Naive thymus-derived CD4-positive, alpha-beta T cell (primary cell): ENCODE measurements at places on chromosomes 11 and 22. TPM values are rescaled to one million over a fixed set of nuclear protein-coding genes. Genes with fewer than 3 reads are reported as not detected.

DNA sequence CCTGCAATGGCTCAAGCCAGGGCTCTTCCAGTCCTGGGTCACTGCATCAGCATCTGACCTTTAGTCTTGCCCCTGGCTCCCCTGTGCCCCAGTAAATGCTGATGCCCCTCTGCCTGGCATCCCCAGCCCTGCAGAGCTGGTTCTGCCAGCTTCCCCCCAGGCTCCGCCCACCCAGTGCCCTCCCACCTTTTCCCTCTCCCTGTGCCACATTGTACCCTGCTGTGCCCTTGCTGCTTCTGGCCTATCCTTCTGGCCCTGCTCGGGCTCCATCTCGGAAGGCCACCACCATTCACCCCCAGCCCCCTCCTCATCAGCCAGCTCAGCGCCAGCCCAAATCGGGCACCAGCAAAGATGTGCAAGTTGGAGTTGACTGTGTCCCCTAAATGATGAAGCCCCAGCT lies 7.4 kb downstream of the CAPN5 start:
- no peak for DNase-seq

DNA sequence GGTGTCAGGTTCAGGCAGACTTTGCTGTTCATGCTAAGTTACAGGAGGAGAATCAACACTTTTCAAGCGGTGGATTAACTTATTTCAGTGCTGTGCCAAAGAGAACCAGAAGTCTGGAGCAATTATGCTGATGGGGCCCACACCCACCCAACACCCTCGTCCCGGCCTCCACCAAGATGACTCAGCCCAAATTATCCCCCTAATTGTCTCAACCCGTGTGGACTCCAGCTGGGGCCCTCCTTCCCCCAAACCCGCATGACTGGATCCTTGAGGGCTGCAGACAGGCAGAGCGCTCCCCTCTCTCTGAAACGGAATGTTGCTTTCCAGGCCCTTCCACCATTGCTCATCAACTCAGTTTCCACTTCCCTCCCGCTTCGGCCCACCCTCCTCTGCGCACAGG lies 34.6 kb upstream of the MN1 start:
- no peak for DNase-seq

GRCh38 chr11:111549196-111549868 lies 8.8 kb downstream of the LAYN start:
- no peak for DNase-seq

DNA sequence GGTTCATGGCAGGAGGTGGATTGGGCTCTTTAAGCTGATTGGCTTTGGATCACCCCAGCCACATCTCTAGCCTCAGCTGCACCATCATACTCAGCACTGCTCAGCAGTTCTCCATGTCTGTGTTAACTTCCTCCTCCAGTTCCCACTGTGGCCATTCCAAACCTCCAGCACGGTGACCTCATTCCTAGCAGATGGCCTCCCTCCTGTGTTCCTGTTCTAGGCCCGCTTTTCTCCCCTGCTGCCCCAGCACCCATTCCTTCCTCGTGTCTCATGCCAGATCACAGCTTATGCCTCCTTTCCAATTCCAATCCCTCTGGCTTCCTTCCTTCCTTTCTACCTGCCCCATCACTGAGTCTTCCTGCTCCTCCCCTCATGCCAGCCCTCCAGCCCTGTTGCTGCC lies 96.1 kb downstream of the MICAL2 start:
- DNase-seq, result no peak

- DNase-seq, result no peak
These were observed 265.3 kb downstream of the FAT3 start for GRCh38 chr11:92489826-92490399.

DNA sequence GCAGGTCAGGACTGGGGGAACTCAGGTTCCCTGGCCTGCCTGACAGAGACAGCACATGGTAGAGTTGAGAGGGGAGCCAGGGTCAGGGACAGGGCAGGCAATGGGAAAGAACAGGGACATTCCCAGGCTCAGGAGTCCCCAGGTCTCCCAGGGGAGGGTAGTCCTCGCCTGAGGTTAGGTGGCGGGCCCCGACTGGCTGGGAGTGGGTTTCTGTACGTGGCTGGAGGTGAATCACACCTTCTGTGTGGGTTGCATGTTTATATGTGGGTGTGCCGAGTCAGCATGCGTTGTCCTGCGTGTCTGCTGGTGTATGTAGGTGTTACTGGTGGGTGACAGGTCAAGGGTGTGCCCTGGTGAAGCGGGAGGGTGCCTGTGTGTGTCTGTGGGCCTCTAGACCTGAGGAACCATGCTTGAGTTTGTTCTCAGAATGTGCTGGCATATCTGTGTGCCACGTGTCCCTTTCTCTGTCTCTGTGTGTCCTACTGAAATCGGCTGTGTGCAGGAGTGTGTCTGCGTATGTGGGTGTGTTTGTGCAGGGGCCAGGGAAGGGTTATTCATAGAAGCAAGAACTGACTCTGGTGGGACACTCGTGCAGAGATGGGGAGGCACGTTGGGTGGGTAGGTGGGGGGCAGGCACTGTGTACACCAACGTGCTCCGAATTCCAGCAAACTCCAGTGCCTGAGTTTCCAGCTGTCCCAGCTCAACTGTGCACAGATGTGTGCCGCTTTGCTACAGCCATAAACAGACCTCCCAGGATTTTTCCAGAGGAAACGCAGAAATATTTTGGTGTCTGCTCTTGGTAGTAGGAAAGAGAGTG lies 23.8 kb upstream of the OAF start:
- no peak for DNase-seq

DNA sequence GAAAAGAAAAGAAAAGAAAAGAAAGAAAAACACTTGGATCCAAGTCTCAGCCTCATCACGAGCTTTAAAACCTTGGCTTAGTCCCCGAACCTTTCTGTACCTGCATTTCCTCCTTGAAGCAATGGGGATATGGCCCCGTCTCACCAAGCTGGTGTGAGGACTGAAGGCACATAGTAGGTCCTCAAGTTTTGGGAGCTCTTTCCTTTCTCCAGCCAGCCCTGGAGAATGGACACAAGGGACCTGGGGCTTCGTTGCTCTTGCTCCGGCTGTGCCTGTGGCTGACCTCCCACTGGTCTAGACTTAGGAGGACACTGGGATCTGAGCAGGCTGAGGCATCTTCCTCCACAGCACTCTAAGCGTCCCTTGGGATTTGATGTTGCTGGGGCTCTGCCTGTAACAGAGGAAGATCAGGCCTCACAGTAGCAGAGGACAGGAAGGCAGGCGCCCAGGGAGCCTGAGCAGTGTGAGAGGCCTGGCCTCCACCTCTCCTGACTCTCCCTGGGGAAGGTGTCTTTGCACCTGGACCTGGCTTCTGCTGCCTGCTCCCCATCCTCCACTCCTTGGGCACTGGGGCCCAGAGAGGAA lies 32.8 kb downstream of the KCNC1 start:
- DNase-seq, result no peak

- DNase-seq, result no peak
These were observed 14.7 kb downstream of the LAYN start for GRCh38 chr11:111555255-111555654.

DNA sequence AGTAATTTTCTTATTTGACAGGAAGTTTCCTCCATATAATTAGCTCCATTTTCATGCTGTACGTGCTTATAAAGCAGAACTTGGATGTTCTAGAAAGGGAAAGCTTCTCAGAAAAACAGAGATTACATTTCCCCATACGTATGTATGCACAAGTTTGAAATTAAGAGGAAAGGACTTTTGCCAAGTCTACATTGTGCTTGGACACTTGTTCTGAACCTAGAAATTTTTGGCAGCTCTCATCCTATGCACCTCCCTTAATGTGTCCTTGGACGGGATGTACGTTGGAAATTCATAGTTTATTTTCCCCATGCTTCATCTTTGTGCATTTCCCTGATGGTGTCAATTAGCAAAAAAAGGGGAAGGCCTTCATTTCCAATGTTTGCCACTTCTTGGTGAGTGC lies 322.7 kb downstream of the BLID start:
- no peak for DNase-seq

DNA sequence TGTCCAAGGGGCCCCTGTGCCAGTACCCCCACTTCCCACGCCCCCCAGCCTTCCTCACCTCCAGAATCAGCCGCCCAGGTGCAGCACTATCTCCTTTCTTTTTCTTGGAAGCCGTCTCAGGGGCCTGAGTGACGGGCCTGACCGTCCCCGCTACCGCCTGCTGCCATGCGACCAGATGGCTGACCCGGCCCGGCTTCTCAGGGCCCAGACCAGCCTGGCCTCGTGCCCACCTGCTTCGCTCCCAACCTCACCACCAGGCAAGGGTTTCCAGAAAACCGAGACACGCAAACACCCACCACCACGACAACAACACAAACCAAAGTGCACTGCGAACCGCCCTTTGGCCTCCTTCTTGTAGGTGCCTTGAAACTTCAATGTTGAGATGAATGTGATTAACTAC lies 39.1 kb downstream of the MACROD1 start:
- DNase-seq, result no peak

DNA sequence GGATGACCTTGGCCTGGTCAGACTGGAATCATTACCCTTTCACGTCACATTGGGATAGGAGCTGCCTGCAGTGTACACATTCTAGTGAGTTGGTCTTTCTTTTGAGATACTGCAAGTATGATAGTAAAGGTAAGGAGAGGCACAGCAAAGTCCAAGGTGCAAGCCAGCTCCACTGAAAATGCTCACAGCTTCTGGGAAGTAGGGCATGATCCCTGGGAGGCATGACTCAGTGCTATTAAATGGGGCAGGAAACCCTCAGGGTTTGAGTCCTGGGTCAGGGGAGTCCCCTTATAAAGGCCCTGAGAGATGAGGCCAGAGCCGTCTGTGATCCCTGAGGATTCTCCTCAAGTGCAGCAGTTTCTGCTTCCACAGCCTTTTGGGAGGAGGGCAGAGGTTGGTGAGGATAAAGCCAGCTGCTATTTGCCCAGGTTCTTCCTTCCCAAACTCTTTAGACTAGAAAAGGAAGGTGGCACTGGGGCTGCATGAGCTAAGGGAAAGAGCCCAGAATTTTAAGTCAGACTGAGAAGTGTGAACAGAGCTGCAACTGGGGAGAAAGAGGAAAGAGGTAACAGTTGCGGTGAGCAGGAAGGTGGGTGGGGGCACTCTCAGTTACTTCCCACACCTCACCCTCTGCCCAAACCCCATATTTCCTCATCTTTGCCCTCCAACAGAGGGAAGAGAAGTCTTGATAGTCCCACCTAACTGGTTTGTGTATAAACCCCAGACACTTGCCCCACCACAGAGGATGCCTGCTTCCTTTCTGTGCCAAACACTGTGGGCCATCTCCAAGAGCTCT lies 14.4 kb upstream of the OR52K1 start:
- DNase-seq, result no peak

GRCh38 chr11:74751303-74751702 lies 2.7 kb downstream of the RNF169 start:
- no peak for DNase-seq

DNA sequence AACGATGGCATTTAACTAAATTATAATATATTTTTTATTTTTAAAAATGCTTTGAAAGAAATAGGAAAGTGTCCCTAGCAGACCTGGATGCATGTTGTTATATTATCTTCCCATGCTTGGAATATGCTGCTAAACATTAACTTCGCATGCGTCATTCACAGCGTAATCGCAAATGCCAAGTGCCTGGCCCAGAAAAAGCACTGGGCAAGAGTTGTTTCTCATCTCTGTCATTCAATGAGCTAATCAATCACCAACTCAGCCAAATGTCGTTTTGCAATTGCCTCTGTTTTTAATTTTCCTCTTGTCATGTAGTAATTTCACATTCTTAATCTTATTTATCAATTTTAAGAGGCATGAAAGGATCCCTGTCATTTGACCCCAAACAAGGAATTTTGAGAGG lies 1421.9 kb downstream of the BRD1 start:
- DNase-seq, result no peak

DNA sequence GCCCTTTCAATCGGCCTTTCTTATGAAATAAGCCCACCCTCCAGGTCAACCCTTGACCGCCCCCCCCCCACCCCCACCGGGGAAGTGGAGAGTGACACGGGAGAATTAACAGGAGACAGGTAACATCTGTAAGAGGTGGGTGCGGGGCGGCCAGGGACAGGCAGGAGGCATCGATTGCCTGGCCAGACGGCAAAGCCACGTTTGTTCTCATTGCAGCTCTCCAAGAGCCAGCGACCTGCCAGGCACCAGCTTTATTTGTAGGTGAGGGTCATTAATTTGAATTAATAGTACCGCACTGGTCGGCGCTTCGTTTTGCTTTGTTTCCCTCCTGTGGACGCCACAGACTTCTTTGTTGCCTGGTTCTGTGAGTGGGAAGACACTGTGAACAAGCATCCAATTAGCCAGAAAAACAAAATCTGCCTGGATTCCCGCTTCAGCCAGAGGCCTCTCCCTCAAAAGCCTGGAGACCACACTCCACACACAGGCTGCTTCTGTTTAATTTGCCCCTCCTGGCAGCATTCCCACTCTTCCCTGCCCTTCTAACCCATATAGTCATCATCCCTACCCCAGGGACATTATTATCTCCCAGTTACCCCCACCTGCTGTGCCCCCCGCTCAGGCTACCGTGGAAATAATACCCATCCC lies 104.5 kb upstream of the OPCML start:
- no peak for DNase-seq

DNA sequence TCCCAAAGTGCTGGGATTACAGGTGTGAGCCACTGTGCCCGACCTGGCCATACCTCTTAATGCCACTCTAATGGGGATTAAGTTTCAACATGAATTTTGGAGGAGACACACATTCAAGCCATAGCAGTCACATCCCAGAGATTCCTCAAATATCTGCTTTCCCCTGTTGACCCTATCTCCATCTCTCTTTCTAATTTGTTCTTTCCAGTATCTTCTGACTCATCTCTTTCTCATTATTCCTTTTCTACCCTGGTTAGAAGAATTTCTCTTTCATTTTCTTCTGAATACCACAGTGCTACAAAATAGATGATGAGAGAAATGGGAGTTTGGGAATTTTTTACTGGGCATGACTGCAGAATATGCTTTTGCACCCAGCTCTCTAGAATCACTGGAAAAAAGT lies 5.1 kb downstream of the OR10V1 start:
- DNase-seq, result no peak

GRCh38 chr11:11731311-11732083 lies 109.7 kb upstream of the GALNT18 start:
- DNase-seq, result no peak

DNA sequence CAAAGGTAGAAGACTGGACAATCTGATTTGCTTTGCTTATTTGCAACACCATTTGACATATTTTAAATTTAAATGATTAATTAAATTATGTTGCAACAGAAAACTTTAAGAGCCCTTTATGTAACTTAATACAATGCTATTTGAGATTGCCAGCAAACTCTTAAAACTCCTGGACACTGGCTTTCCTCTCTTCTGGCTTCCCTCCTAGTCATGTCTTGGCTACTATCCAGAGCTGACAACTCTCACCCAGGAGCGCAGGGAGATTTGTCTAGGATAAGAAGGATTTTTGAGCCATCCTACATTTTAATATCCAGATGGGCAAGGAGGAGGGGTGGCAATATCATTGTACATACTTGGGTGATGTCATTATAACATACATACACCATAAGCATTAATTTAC lies 134.3 kb downstream of the ELP4 start:
- no peak for DNase-seq

Gene CARNS1
- 0.28 and 0.53 TPM in 2 replicates for total RNA-seq

Gene TMEM126A
- total RNA-seq, result 18.8 TPM

Gene FJX1
- not detected for total RNA-seq

Gene GGTLC3
- total RNA-seq, result not detected

Gene CD3D
- 292 TPM for total RNA-seq

Gene MOGAT2
- total RNA-seq, result not detected

Gene SLC22A25
- total RNA-seq, result not detected
